Activated CD4-positive, alpha-beta T cell treated with anti-CD3 and anti-CD28 coated beads, Interleukin-2, amount 10 ng/mL, durations not matched to agents 7 days and 5 days (primary cell): ENCODE measurements at places on chromosomes 3 and 15. TPM values are rescaled to one million over a fixed set of nuclear protein-coding genes. Genes with fewer than 3 reads are reported as not detected.

The IQCF5 gene
- not detected for total RNA-seq

The RARRES1 gene
- not detected for total RNA-seq

The RTP4 gene
- 18.9 TPM for total RNA-seq

DNA sequence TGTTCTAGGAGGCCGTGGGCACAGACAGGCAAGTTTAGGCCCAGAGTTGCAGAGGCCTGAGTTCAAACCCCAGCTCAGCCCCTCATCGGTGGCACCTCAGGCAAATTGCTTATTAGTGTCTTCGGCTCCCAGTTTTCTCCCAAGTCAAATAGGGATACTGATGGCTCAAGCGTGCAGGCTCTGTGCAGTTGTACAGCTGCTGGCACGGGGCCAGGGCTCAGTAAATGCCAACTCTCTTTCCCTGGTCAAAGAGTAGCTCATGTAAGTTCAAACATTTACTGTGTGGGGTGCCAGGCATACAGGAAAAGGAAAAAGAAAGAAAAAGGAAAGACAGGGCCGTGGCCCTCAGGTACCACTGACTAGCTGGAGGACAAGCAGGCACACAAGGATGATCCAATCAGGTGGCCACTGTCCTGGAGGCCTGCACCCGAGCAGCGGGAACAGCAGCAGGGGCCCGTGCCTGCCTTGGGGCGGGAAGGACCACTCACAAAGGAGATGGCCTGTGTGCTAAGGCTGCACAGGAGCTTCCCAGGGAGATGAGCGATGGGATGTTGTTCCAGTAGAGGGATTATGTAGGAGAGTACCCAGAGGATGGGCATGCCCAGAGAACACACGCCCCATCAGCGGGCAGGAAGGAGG lies 70.8 kb downstream of the TBC1D2B start:
- no peak overlapping the region for H3K4me3 ChIP-seq
- peaks cover 40% of the 10 kb centered on the region for H3K36me3 ChIP-seq
- peaks cover 9% of the 10 kb centered on the region for H3K4me1 ChIP-seq

DNA sequence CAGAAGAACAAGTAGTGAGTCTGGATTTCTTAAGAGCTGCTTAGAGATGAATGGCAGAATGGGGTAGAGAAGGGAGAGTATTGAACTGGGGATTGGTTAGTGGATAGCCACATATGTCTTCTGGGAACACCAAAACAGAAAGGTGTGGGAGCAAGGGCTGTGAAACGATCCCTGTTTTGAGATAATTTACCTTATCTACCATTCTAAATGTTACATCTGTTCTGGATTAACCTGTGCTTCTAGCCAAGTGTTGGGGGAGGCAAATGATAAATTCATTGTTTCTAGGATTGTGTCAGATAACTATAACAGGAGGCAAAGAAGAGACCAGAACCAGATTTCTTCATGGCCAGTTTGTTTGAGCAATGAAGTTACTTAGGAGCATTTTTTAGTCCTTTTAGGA lies 8.4 kb downstream of the NR1D2 start:
- peaks cover 1% of the 10 kb centered on the region for H3K36me3 ChIP-seq
- H3K27me3 ChIP-seq, result no peaks in the 10 kb centered on the region
- no peak overlapping the region for H3K27ac ChIP-seq
- H3K4me1 ChIP-seq, result peaks cover 32% of the 10 kb centered on the region
- no peak for DNase-seq

GRCh38 chr3:107753494-107753893 lies 230.7 kb downstream of the BBX start:
- H3K4me3 ChIP-seq, result no peak overlapping the region
- H3K27ac ChIP-seq, result no peak overlapping the region
- no peaks in the 10 kb centered on the region for H3K27me3 ChIP-seq
- H3K36me3 ChIP-seq, result peaks cover 3% of the 10 kb centered on the region
- H3K4me1 ChIP-seq, result no peaks in the 10 kb centered on the region

- no peak for DNase-seq
- no peaks in the 10 kb centered on the region for H3K36me3 ChIP-seq
- H3K4me3 ChIP-seq, result no peak overlapping the region
- no peak overlapping the region for H3K27ac ChIP-seq
These were observed 239.1 kb downstream of the CBLB start for GRCh38 chr3:105629718-105630117.
